ENCODE measurements at places on chromosomes 5 and 9. TPM values are rescaled to one million over a fixed set of nuclear protein-coding genes. Genes with fewer than 3 reads are reported as not detected.

Gene SPINK13
- not detected for total RNA-seq

Gene PCDHGA4
- total RNA-seq = 3.7 TPM

Gene PCDHGA6
- 7.4 TPM for total RNA-seq

Gene RNF183
- total RNA-seq = not detected

Gene ZNF366
- total RNA-seq = not detected

Gene KCNIP1
- not detected for total RNA-seq

Gene MYOZ3
- 0.72 TPM for total RNA-seq

DNA sequence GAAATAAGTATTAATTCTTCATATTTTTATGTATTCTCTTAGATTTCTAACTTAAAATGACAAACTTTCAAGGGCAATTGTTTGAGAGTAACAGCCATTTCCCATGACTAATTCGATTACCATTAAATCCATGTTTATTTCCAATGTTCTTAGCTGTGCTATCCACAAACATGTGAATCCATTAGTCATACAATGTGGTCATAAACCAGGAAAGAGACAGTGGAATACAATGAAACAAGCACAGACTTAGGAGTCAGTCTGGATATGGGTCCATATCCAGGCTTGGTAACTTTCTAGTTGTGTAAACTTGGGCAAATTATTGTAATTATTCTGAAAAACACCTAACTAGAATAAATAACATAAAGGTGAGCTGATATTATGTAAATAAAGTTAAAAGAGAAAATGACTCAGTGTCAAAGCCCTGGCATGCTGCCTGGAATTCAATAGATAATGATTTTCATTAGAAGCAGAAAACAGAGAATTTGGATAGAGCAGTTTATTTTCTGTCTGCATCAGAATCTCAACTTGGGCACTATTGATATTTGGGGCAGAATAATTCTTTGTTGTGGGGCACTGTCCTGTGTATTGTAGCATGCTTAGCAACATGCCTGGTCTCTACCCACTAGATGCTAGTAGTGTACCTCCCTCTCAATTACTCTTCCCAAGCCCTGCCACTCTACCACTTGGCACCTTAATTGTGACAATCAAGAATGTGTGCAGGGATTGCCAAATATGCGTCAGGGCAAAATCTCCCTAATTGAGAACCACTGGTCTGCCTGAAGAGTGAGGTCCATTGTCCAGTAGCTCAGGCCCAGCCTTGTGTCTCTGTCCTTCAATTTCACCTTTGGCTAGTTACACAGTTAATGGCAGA lies 44.7 kb upstream of the SLC27A6 start:
- no peak for DNase-seq

DNA sequence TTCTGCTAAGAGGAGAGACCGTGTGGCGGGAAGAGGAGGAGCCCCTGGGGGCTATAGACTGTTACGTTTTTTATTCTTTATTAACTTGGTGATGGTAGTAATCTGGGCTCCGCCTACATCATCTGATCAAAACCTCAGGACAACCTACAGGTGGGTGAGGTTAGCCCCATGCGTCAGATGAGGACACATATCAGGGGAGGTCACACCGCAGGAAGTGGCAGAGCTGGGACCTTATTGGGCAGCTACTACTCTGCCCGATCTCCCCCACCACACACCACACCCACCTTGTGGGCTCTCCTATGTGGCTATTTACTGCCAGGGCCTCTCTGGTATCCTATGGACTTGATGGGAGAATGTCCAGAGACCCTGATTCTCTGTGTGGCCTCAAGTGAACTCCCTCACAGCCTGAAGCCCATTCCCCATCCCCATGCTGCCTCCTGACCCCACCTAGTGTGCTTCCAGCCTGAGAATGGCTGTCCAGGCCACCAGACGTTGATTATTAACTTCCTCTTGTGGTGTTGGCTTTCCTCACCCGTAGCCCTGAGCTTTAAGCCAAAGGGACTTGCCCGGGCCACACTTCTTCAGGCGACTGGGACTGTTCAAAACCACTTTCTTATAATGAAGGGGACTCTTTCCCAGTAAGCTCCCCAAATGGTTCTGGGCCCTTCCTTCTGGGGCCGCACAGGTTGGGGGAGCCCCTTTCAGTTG lies 8.2 kb downstream of the UNC5A start:
- DNase-seq = no peak

- DNase-seq = no peak
Observed at GRCh38 chr9:87783180-87783579, 57.3 kb downstream of the CTSL start.

- DNase-seq = no peak
Observed at GRCh38 chr5:145243016-145243415, 592.1 kb downstream of the PRELID2 start.

- no peak for DNase-seq
Observed at GRCh38 chr5:170573114-170573513, 69.3 kb downstream of the KCNIP1 start.

DNA sequence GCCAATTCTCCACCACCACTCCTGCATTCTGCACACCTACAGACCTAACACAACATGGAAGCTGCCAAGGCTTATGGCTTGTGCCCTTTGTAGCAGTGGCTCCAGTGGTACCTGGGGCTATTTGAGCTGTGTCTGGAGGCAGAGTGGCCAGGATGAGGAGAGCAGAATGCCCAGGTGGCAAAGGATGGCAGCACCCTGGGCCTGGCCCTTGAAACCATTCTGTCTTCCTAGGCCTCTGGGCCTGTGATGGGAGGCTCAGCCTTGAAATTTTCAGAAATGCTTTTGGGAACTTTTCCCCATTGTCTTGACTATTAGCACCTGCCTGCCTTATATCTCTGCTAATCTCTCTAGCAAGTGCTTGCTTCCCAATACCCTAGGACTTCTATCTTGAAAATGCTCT lies 241.7 kb downstream of the TMEM167A start:
- no peak for DNase-seq
